ENCODE measurements at places on chromosomes 7 and 10.

DNA sequence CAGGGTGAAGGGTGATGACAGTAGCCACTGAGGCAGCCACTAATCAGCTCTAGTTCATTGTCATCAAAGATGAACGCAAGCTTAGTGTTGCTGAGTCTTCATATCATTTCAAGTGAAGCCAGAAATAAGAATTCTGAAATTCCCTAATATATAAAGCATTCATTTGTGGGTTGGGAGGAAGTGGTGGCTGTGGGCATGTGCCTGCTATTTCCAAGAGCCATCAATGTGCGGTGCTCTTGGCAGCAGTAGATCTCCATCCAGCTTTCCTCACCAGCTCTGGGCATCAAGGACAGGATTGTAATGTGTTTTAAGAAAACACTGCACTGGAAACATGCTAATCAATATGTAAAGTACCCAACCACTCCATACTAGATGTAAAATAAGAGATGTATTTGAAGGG, 202.5 kb upstream of the AHR start:
- DNase-seq: no peak

DNA sequence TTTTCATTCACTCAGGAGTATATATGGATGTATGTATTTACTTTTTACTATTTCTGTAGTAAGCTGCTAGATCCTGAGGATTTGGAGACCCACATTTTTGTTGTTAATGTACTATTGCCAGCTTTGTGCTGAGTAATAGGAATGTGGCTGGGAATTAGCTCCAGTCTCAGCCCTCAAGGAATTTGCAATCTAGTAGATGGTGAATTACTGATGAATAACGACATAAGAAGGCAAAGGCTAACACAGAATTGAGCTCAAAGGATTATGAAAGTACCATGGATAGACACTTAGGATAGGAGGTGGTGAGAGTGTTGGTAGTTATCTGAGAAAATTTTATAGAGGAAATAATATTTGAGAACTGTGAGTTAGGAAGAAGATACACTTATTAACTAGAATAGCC, 19.9 kb downstream of the CASD1 start:
- no peak for DNase-seq

GRCh38 chr7:81846398-81846797, 76.6 kb upstream of the HGF start:
- DNase-seq: no peak

DNA sequence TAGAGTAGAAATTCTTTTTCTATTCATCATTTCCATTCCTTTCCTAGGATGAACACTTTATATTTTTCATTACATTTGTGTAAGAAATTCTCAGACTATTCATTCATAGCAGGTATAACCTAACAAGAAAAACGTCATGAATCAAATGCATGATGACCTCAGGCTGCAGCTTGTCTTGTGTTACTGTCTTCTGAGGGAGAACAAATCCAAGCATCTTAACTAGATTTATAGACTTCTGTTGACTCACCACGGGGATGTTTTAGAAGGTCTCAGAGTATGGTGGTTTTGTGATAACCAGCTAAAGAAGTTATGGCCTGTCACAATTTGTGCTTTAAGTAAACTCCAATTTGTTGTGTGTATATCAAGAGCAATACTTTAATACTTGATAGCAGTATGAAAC, 102.7 kb downstream of the ANKRD7 start:
- DNase-seq: no peak

DNA sequence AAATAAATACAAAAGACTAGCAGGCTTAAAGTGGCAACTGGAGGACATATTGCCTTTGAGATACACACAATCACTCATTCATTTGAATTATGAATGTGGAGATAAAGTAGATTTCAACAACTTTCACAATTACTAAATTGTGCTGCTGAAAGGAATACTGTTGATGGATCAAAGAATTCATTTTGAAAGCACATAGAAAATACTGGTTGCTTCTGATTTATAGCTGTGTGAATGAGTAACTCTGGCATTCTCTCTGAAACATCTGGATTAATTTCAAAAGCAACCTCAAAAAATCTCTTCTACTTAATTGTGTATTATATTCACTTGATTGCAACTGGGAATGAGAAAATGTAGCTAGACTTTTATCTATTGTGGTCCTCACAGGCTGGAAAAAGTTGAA, 397.6 kb downstream of the THSD7A start:
- DNase-seq: no peak

DNA sequence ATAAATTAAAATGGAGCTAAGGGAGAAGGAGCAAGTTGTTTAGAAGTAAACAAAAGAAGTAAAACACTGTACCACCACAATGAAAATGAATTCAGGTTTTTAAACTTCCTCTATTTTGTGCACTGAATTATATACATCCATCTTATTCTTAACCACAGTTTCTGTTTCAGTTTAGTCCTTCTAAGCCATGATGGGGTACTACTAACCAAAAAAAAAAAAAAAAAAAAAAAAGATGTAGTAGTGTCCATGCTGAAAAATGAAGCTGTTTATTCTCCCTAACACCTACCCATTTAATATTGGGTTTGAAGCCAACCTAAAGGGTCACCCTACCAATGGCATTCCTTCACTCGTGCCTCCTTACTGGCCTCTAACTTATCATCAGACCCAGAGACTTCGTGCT, 3.4 kb upstream of the BMPR1A start:
- no peak for DNase-seq
